ENCODE measurements at places on chromosomes 7 and 10.
A peak's percentile ranks its signal among the peaks of the same experiment; 100 is the strongest.

- DNase-seq = no peak
These were observed 77.1 kb downstream of the ENO4 start for GRCh38 chr10:116926426-116926825.

DNA sequence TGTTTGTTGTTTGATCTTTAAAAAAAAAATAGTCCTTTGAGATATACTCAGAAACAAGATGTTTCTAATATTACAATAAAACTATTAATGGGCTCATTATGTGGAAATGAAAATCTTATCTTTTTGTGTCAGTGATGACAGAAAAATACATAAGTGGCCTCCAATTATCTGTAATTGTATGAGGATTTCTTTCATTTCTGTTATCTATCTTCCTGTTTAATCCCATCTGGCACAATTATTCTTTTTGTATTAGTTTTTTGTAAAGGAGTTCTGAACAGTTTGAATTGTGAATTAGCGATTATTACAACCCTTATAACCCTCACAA lies 270.8 kb downstream of the BBS9 start:
- DNase-seq = no peak

DNA sequence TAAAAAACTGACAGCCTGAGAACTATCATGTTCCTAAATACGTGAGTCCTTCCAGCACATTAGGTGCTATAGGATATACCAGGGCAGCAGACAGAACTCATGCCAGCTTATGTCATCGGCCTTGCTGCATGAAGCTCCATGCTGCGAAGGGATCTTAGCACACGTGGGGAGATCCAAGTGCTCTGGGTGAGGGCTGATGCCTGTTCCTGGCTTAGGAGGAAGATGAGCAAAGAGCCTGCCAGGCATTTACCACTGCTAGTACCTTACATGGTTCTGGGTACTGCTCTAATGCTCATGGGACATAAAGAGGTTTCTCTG lies 43.2 kb downstream of the SVIL start:
- DNase-seq = no peak

- peak; percentile 96 for DNase-seq
These were observed 8.8 kb downstream of the DRGX start for GRCh38 chr10:49387071-49387470.

DNA sequence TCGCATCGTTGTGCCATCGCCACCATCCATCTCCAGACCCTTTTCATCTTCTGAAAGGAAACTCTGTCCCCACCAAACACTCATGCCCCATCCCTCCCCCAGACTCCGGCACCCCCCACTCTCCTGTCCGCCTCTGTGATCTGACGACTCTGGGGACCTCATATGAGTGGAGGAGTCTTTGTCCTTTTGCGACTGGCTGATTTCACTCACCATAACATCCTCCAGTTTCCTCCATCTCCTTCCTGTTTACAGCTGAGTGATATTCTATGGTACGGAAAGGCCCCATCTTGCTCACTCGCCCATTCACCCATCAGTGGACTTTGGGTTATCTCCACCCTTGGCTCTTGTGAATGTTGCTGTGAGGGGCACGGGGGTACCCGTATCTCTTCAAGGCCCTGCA lies 11.8 kb upstream of the INSIG1 start:
- no peak for DNase-seq

DNA sequence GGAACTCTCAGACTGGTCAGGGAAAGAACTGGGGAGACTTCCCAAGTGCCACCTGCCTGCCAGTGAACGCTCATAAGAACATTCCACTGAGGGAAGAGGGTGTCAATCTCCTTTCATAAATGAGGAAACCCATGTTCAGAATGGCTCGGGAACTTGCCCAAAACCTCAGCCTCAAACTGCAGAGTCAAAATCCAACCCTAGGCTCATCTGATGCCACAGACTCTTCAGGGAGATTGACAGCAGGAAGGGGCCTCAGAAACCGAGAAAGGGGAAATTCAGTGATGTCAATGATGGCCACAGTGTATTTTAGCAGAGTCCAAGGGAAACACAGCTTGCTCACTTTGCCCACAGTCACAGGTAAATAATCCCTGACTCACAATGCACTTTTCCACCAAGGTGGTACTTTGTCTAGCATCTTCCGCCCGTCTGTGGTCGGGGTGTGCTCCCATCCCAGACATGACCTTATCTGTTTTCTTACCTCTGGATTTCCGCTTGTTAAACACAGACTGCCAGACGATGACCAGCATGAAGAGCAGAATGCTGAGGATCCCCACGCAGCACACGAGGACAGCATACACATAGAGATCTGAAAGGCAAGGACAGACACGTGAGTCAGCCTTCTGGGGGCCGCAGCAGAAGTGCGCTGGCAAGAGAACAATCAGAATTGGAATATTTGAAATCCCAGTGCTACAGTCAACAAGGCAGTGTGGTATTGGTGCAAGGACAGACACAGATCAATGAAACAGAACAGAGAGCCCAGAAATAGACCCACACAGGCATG lies 38.4 kb downstream of the VSTM4 start:
- no peak for DNase-seq

DNA sequence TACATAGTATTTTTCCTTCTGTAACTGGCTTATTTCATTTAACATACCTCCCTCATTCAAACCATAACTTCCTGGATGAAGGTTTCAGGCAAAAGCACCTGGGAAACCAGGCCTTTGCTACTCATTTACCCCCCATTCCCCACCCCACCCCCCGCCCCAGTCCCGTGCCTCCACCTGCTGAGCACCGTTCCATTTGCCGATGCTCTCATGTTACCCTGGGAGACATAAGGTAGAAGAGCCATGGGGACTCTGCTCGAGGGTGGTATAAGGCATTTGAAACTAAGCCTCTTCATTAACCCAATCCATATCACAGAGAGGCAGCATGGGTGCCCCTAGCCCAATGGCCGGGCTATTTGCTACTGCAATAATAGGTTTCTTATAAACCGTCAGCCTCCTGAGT lies 22.2 kb upstream of the MCM10 start:
- no peak for DNase-seq

GRCh38 chr7:33619264-33619663 lies 286.1 kb upstream of the BMPER start:
- no peak for DNase-seq

DNA sequence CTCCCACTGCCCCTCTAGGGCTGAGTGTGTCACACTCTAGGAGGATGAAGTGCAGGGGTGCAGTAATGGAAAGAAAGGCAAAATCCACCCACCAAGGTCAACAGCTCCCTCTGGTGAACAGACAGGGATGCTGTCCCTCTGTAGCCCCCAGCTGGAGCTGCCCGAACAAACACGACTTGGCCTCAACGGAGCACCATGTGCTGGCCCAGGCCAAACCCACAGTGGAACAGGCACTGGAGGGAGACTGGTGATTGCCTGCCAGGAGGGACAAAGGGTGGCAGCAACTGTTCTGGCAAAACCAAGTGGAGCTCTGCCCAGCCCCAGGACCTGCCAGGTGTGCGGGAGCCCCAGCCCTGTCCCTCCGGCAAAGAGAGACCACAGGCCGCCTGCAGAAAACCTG lies 20.7 kb downstream of the PDIA4 start:
- DNase-seq = no peak

GRCh38 chr10:125868372-125868975 lies 12.6 kb downstream of the DHX32 start:
- no peak for DNase-seq

GRCh38 chr10:96610817-96611216 lies 24.0 kb upstream of the TM9SF3 start:
- DNase-seq = no peak

GRCh38 chr7:33750177-33750576 lies 155.2 kb upstream of the BMPER start:
- no peak for DNase-seq

DNA sequence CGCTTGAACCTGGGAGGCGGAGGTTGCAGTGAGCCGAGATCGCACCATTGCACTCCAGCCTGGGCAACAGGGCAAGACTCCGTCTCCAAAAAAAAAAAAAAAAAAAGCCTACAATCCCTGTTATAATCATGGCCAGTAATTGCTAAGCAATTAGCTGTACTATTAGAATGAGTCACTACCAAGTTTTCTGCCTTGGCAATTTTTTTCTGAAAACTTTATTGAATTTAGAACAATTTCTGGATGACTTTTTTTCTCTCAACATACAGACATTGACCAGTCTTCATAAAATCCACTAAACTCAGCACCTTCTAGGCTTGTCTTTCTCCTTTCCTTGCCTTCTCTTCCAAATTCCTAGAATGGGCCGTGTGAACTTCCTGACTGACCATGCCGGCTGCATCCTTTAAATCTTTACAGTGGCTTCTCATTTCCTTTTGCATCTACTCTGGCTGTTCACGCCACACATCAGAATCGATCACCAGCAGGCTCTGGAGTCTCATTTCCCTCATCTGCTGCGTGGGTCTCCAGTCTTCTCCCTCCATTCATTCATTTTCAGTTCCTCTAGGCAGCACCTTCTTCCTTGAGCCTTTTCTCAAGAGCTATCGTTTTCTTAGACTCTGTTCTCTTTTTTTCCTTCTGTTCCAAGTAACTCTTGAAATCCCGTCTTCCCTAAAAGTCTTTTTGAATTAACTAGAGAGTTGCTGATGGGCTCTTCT lies 107.9 kb downstream of the KAT6B start:
- no peak for DNase-seq

DNA sequence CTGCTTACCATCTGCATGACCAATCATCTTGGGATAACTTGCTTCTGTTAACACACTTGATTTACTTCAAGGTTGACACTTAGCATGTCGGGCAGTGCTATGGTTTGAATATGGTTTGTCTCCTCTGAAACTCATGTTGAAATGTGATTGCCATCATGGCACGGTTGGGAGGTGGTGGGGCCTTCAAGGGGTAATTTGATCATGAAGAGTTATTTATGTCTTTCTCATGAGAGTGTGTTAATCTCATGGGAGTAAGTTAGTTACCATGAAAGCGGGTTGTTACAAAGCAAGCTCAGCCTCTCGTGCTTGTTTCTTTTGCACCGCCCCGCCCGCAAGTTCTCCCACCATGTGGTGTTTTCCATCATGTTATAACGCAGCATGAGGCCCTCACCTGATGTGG lies 163.6 kb downstream of the DOCK4 start:
- no peak for DNase-seq

DNA sequence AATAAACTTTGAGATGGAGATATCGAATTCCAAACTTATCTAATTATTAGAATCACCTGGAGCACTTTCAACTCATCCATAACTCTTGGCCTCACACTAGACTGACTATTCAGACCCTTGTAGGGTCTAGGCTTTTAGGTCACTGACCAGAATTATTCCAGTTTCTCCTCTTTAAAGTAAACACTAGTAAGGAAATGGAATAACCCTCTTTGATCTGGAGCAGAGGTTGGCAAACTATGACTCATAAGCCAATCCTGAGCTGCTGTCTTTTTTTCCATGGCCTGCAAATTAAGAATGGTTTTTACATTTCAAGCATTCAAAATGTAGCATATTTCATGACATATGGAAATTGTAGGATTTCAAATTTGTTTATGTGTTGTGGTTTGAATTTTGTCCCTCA lies 1601.9 kb downstream of the REEP3 start:
- no peak for DNase-seq

GRCh38 chr10:119742947-119743648 lies 17.2 kb downstream of the INPP5F start:
- DNase-seq = no peak

GRCh38 chr10:94052866-94053791 lies 59.4 kb downstream of the PLCE1 start:
- peak; percentile 69 for DNase-seq

- no peak for DNase-seq
These were observed 1.8 kb downstream of the TLX1 start for GRCh38 chr10:101132636-101133473.

GRCh38 chr10:78520737-78521430 lies 487.2 kb downstream of the RPS24 start:
- peak; percentile 56 for DNase-seq

- no peak for DNase-seq
These were observed 11.5 kb downstream of the FAM131B start for GRCh38 chr7:143351060-143351459.

DNA sequence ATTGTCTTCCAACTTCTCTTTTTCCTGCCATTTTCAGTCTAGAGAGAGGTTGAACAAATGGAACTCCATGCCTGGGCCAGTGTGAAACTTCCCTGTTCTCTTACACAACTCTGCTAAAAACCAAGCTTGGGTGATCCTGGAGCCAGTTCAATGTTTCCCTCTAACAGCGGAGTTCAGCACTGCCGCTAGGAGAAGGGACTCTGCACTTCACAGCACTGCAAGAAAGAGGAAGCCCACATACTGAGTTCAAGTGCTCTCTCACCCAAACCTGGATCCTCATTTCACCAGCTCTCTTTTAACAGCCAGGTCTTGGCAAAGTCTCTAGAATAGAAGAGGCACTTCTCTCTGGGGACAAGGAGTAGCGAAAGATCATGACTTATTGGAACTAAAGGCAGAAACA lies 18.8 kb downstream of the FOXI2 start:
- no peak for DNase-seq

DNA sequence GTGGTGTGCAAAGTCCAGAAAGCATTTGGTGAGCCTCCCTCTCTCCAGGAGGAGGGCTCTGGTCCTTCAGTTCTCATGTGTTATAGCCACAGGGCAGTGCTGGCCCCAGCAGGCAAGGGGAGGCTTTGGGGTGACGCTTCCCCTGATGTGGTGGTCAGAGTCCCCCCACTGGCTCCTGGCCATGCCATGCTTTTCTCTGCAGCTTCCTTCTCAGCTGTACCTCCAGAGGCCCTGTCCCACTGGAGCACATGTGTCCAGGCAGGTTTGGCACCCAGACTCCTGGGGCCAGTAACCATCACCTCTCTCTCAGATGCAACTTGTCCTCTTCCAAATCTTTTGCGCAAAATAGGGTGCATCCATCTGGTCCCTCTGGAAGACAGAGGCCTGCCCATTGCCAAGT lies 233.0 kb upstream of the ZNF32 start:
- DNase-seq = no peak

GRCh38 chr7:44284881-44285541 lies 40.4 kb downstream of the CAMK2B start:
- DNase-seq = no peak
